Cortex of kidney (tissue), 1 donor: ENCODE measurements at places on chromosomes 6 and 20.

DNA sequence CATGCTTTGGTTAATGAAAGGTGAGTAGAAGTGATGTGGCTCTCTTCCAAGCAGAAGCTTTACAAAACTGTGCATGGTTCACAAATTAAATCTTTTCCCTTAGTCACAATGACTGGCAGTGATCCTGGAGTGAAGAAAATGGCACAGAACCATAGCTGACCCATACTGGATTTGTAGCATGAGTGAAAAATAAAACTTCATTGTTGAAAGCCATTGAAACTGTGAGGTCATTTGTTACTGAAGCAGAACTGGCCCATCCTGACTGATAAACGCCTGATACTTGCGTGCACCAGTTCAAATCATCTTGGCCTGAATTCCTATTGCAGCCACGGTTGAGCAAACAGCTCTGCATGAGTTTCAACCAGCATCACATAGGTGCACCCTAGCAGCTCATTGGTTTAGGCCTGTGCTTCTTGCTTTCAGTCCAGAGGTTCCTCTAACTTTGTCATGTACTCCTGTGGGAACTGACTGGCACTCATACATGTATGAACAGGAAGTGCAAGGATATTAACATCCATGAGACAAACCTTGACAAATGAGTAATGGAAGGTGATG lies 40.5 kb downstream of the SAMD5 start:
- DNase-seq: no peak

GRCh38 chr20:29741894-29742698 lies 1515.4 kb upstream of the DEFB115 start:
- DNase-seq: no peak

- DNase-seq: no peak
Measured at GRCh38 chr6:40194447-40195170, 260.3 kb upstream of the MOCS1 start.

- no peak for DNase-seq
Measured at GRCh38 chr6:137704802-137705159, 162.3 kb upstream of the TNFAIP3 start.

DNA sequence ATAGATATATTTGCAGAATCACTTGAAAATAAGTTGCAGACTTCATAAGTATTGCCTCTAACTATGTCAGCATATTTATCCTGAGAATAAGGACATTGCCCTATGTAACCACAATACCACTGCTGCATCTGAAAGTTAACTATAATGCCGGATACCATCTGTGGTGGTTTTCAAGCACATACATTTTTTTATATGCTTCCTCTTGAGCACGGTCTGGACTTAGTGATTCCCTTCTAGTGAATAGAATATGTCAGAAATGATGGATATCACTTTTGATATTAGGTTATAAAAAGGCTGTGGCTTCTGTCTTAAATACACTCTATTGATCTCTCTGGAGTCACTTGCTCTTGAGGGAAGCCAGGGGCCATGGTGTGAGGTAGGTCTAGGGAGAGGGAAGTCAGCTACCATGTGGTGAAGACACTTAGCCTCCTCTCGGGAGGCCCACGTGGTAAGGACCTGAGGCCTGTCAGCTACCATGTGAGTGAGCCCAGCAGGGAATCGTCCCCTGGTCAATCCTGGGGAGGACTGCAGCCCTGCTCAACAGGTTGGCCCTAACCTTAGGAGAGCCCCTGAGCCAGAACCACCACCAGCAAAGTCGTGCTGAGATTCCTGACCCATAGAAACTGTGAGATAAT lies 57.5 kb downstream of the CCDC170 start:
- DNase-seq: no peak

DNA sequence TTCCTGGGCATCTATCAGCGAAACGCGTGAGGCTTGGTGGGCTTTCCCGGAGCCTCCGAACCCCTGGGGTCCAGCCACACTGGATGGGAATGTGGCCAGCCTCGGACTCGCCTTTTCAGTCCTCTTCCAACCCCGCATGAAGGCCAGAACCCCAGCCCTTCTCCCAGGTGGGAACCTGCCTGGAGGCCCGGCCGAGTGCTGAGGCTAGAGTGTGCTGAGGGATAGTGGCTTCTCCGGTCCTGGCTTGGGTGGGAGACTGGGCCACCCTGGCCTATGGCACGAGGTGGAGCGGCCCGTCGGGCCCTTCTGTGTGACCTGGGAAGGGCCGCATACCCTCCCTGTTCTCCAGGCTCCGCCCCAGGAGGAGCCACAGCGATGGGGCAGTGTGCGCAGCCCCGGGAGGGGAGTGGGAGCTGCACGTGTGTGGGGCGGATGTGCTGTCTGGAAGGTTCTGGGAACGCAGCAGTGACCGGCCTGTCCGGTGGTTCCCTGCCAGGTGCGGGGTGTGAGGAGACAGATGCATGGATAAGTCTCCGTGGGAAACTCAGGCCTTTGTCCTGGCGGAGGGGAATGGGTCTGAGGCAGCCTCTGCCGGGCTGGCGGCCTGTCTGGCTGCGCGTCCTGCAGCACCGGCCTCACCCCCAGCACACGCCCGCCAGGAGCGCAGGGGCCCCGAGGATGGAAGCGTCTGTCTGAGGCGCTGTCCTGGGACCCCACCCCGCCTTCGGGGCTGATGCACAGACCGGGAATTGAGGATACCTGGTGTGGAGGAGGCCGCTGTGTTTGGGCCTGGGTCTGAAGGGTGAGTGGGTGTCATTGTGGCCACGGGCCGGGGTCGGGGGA lies 1.1 kb upstream of the BHLHE23 start:
- no peak for DNase-seq

DNA sequence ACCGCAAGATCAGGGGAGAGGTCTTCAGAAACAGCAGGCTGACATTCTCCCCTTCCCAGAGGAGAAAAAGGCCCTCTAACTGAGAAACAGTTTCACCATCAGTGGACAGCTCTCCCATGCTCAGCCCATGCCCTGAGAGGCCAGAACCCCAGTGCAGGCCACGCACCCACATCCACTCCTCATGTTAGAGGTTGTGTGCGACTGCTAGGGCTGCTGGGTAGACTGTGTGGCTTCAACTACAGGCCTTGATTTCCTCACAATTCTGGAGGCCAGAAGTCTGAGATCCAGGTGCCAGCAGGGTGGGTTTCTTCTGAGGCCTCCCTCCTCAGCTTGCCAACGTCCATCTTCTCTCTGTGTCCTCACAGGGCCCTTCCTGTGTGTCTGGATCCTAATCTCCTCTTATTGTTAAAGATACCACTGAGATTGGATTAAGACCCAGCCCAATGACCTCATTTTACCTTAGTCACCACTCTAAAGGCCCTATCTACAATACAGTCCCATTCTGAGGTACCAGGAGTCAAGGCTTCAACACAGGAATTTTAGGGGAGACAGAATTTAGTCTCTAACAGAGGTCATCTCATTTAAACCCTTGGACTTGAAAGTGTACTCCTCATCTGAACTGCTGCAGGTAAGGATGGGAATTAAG lies 67.7 kb upstream of the CD93 start:
- no peak for DNase-seq

DNA sequence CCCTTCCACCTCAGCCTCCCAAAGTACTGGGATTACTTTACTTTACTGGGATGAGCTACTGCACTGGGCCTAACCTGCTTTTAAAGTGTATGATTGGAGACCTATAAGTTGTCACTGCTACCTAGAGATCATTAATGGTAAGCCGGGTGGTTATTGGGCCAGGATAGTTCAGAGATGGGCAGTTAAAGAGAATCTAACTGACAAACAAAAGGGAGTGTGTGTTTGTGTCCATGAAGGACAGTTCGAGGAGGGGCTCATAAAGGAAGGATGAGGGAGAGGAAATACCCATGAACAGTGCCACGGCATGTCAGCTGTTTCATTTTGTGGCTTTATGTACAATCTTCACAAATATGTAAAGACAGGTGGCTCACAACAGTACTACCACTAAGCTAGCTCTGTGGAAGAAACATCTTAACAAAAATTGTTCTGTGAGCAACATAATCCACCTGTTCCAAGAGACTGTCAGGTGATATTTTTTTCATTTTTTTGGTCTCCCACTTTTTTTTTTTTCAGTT lies 69.7 kb upstream of the FAM8A1 start:
- no peak for DNase-seq

- no peak for DNase-seq
Measured at GRCh38 chr6:10954590-10955010, 67.7 kb downstream of the SYCP2L start.

DNA sequence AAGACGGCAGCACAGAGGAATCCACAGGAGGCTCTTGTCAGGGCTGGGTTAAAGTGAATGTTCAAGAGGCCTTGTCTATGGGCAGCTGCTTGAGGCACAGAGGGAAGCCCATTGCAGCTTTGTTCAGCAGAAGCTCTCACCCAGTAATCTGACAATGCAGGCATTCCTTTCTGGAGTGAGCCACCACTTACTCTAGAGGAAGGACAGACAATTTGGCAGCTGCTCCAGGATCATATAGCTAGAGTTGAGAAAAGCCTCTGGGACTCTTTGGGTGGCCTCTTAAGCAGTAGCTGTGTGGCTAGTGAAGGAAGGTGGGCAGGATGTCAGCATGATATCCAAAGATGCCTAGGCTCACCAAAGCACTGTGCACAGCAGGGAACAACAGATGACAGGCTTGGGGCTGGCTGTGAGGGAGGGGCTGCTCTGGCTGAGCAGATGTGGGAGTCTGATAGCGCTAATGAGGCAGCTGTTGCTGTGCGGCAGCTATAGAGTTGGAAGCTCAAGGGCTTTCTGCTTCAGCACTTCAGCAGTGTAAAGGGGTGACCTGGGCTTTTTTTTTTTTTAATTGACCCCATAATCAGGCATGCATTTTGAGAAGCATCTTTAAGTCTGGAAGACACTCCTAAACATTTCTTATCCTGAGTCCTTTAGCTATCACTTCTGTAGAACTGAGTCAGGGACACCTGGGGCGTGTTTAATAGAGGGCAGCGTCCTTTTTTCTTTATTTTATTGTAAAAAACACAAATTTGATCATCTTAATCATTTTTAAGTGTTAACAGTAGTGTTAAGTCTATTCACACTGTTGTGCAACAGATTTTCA lies 27.2 kb downstream of the CMTR1 start:
- no peak for DNase-seq
